GM13977 (cell line): ENCODE measurements at places on chromosomes 3 and 15.

GRCh38 chr3:85455561-85456200 is 496.9 kb downstream of the CADM2 start:
- DNase-seq: no peak

DNA sequence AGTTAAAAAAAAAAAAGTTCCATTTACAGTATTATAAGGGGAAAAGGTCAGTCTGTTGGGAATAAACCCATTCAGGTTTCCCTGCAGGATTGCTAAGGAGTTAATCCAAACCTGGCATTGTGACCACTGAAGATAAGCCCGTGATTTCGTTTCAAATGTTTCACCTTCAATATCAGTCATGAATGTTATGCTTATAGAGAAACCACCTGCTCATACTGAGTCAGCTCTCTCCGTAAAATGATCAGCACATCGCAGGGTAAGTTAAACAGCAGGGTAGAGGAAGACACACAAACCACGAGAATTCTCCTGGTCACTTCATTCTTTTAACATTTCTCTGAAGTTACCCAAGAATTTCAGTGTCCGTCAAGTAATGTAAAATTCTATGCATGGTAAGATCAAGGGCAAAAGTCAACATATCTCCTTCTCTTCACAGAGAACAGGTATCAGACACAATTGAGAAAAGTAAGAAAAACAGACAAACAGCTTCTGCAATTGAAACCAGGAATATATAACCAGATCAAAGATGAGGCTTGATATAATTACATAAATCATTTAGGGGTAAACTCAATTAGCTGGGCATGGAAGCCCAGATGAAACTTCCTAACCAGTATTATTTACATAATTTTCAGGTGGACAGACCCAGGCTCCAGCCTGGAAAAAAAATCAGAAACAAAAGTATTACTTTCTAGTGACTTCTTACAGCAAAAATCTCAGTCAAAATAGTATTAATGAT is 67.6 kb upstream of the ARHGEF3 start:
- no peak for DNase-seq

GRCh38 chr3:182948305-182948704 is 32.0 kb downstream of the DCUN1D1 start:
- DNase-seq: no peak

DNA sequence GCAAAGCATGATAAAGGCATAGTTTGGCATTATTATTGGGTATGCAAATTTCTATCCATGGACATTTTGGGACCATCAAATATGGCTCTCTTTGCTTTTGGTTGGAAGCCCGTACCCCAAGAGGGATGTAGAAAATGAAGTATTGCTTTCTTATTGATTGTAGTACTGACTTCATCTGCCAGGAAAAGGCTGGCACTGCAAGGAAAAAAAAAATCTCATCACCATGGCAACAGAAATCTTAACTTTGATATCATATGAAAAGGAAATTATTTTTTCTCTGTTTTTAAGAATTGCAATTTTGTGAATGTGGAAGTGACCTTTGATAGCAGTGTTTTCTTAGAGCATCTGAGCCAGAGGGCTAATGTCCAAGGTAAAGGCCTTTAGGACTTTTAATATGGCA is 151.7 kb downstream of the TMEM108 start:
- DNase-seq: no peak

DNA sequence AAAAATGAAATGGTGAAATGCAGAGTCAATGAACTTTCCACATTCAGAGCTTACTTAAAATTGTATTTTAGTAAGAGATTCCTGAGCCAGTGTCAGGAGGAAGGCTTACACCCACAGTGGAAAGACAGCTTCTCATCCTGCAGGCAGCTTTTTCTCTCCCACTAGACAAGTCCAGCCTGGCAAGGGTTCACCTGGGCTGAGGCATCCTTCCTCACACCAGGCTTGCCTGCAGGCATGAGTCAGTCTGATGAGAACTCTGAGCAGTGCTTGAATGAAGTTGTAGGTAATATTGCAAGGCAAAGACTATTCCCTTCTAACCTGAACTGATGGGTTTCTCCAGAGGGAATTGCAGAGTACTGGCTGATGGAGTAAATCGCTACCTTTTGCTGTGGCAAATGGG is 3.1 kb downstream of the CCR4 start:
- no peak for DNase-seq
